Mucosa of gallbladder (tissue), 1 donor: ENCODE measurements at places on chromosomes 5 and 9. TPM values are rescaled to one million over a fixed set of nuclear protein-coding genes. Genes with fewer than 3 reads are reported as not detected.
A peak's percentile ranks its signal among the peaks of the same experiment; 100 is the strongest.

LECT2 gene
- not detected for total RNA-seq

SLC4A9 gene
- total RNA-seq, result 0.86 TPM

LCN10 gene
- total RNA-seq, result 11.4 TPM

ALDH7A1 gene
- 42.6 TPM for total RNA-seq

GRXCR2 gene
- not detected for total RNA-seq

DNA sequence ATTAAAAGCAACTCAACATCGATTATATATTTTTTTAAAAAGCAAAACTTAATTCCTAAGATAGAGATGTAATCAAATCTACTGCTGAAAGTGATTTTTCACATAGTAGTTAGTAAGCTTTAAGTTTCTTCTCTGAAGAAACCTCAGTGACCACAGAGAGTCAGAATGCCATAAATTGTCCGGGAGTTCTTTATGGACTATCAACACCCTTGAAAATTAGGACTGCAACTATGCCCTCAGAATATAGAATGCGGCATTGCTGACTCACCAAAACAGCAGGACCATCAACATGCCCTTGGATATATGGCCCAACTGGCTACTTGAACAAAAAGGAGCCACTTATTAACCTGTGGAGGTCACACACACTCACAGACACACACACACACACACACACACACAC lies 228.9 kb upstream of the SNX2 start:
- DNase-seq, result no peak

- DNase-seq, result no peak
Observed at GRCh38 chr9:31445357-31445756, 939.1 kb upstream of the ACO1 start.

GRCh38 chr5:111743988-111744387 lies 13.0 kb downstream of the NREP start:
- DNase-seq, result no peak

GRCh38 chr9:110555551-110556331 lies 23.8 kb downstream of the SVEP1 start:
- peak; percentile 46 for DNase-seq

DNA sequence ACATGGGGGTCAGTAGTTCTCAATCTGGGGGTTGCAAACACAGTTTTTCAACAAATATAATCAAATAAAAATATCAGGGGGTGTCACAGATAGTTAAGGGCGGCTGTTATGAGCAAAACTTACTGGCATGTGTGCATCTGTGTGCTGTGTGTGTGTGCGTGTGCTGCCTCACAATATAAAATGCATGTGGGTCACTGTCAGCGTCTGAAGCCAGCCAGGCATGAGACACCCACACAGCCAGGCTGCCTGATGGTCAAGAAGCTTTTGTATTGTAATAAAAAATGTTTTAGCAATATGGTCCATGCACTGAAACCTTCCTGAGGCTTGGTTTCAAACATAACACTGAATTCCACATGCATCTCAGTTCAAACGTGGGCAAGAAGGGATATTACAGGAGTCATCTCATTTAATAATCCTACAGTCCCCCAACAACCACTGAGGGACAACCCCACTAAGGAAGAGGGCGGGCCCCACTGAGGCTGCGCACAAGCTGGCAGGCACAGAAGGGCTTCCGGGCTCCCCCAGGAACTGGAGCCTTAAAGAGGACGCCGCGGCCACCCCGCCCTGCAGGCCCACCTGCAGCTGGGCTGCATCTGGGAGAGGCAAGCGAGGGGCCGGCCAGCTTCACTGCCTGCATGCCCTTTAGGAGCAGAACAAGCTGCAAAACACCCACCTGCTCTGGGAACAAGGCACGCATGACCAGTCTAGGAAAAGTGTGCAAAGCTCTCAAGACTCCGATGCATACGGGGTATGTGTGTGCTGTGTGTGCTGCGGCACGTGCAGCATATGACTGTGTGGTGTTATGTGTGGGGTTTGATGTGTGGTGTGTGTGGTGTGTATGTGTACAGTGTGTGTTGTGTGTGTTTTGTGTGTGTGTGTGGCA lies 14.1 kb downstream of the SEMA4D start:
- no peak for DNase-seq

GRCh38 chr5:174446988-174447387 lies 277.4 kb upstream of the MSX2 start:
- no peak for DNase-seq
